ENCODE measurements at places on chromosomes 16 and 17. TPM values are rescaled to one million over a fixed set of nuclear protein-coding genes. Genes with fewer than 3 reads are reported as not detected.

Gene FBXW10
- polyA plus RNA-seq, result not detected

Gene PITPNM3
- not detected for polyA plus RNA-seq

Gene CCL17
- 27.2 TPM for polyA plus RNA-seq

Gene HSPB9
- polyA plus RNA-seq, result not detected

Gene KCNH6
- 0.04 TPM for polyA plus RNA-seq

Gene KAT2A
- polyA plus RNA-seq, result 11.9 TPM

Gene PABPN1L
- polyA plus RNA-seq, result not detected

GRCh38 chr17:1643999-1644492 lies 1.5 kb downstream of the SCARF1 start:
- DNase-seq, result no peak

DNA sequence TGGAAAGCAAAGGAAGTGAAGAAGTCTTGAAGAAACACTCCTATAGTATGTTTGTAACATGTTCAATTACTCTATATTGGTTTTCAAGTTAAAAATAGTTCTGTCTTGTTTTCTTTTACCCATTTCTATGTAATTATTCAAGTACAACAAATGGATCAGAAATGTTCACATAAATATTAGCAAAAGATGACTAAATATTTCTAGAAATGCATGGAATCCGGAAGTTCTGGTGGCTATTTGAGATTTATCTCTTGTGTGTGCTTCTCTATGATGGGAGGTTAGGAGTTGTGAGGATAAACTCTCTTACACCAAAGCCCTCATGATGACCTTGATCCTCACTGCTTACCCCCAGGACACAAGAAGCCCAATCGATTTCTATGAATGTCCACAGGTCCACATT lies 237.5 kb downstream of the CDH8 start:
- no peak for DNase-seq

DNA sequence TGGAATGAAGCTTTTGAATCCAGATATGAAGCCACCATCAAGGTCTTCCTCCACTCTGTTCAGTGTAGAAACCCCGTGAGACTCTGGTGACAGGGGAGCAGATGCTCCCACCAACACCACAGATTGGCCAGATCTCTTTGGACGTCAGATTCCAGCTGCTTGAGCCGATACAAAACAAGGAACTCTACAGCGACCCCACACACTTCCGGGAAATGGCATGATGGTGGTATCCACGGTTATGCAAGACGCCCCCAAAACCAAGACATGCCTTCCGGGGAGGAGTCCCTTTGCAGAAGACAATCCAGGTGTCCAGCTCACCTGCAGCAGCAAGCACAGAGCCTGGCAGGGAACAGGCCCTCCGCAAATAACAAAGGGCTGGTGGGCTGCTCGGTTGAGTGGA lies 19.8 kb upstream of the PITPNA start:
- no peak for DNase-seq

DNA sequence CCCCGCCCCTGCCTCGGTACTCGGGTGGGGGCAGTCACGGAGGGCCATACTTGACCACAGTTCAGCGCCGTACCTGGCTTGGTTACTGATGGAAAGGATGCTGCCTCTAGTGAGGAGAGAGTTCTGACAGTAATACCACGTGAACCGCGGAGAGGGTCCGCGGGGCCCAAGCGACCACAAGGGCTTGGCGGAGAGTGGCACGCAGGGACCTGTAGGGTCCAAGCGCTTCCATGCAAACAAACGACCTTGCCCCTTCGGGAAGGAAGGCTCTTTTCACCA lies 9.2 kb downstream of the KDM6B start:
- DNase-seq, result no peak

- DNase-seq, result no peak
Measured at GRCh38 chr16:67800338-67800926, 5.9 kb downstream of the RANBP10 start.

DNA sequence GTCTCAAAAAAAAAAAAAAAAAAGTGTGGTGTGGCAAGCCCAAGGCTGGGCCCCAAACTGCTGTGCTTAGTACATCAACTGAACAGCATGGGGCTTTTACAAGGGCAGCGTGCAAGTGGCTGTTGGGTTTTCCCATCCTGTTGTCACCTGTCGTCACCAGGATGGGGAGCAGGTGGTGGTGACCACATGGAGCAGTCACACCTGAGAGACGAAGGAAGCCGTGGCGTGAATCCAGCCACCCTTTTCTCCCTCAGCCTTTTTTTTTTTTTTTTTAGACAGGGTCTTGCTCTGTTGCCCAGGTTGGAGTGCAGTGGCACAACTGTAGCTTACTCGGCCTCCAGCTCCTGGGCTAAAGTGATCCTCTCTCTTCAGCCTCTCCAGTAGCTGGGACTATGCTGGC lies 4.1 kb upstream of the MRPL58 start:
- no peak for DNase-seq

DNA sequence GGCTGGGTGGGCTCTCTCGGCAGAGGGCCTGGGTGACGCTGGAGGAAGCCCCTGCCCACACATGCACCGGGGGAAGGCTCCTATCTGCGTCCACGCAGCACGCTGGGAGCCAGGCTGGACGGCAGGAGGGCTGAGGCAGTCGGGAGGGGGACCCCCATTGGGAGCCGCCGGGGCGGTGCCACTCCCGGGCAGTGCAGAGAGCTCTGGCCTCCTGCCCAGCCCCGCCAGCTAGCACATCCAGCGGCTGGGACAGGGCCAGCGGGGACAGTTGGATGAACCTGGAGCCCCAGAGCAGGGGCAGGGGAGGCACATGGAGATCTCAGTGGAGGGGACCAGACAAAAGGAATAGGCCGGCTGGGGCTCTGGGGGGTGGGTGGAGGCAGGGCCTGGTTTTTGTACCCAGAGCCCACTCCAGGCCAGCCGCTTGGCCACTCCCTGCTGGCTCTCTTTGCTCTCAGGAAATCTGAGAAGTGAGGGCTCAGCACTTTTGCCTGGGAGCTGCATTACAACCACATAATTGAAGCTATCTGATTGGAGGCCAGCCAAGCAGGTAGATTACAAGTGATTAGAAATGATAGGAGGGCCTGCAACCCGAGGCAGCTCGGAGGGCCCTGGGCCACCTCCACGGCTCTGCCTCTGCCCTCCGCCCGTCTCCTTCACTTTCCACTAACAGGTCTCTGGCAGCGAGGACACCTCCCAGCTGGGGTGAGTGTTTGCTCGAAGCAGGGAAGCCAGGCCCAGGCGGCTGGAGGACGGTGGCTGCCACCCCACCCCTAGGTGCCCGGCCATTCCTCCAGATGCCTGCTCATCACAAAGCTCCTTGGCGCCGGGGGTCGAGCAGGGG lies 40.1 kb downstream of the ENGASE start:
- DNase-seq, result no peak

- DNase-seq, result no peak
Measured at GRCh38 chr17:17079336-17079735, 37.1 kb downstream of the MPRIP start.

DNA sequence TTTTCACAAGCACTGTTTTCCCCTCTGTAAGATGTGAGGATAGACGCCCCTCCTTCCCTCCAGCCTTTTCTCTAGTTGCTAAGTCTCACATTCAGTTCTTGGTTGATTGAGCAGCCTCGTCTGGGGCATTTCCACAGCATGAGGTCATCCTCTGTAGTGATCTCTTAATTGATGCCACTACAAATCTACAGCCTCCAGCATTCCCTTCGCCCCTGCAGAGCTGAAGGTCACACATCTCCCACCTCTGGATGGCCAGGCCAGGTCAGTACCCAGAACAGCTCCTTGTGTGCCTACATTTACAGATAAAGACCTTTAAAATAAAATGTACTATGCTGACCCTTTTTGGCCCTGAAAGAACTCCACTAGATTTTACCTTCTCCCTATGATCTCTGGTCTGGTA lies 32.5 kb upstream of the CDH11 start:
- DNase-seq, result no peak

GRCh38 chr17:49001671-49002070 lies 4.5 kb downstream of the IGF2BP1 start:
- DNase-seq, result no peak

DNA sequence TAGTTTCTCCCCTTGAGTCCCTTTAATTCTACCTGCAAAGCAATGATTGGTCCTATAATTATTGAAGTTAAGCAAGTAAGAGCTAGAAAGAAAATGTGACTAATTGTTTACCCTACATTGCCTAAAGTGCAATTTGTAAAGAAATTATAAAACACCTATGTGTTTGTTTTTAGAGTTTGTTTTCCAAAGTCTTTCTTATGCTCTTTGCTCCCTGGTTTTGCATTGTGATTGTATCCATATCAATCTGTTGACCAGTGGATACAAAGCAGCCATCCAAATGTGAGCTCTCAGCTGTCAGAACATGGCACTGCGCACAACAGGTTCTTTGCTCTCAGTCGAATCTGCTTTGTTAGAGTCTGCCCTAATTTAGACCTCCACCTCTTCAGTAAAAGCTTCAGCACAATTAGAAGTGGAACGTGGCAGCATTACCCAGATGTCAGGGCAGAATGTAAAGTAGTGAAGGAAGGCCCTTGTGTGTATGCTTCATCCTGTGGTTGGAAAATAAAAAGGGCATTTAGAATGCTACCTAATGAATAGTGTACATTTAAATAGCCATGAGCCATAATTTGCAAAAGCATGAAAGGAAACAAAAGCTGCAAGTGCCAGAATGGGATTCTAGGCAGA lies 70.5 kb downstream of the AATF start:
- no peak for DNase-seq

- DNase-seq, result no peak
Measured at GRCh38 chr17:19724501-19725420, 8.4 kb upstream of the SLC47A2 start.

GRCh38 chr17:28141773-28142172 lies 99.3 kb downstream of the NLK start:
- no peak for DNase-seq

GRCh38 chr16:3669082-3669481 lies 14.6 kb downstream of the DNASE1 start:
- DNase-seq, result no peak

DNA sequence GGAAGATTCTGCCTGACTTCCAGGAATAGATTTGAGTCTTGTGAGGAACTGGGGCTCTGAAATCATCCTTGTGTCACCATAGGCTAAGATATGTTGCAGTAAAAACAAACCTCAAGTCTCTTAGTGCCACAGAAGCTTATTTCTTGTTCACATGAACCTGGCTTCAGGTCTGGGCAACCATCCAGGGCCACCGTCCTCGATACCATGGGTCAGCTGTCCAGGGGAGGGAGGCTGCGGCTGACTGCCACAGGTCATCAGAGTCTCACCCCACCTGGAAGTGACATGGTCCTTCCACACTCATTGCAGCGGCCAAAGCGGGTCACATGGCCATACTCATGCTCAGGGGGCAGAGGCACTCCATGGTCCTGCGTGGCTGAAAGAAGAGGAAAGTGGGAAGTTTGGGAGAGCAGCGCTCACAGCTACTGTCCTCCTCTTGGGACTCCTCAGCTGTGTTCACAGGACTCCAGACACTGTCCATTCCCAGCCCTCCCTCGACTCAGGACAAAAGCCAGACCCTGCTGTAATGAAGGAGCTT lies 284.5 kb downstream of the CBLN1 start:
- no peak for DNase-seq

GRCh38 chr16:86567701-86568581 lies 1.3 kb downstream of the FOXC2 start:
- DNase-seq, result no peak

DNA sequence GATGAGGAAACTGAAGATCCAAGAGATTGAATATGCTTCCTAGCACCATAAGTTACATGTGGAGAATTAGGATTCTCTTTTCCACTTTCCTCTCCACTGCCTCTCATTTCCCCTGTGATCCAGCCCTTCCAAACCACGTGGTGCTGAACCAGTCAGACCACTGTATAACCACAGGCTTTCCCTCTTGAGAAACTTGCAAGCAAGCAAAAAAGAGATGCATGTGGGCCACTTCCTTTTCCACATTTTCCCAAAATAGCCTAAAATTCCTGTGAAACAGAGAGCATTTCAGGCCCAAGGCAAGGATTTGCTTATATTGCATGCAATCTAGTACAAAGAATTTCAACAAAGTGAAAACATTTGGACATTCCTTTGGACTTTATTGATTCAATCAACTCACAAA lies 59.3 kb upstream of the KSR1 start:
- DNase-seq, result no peak

DNA sequence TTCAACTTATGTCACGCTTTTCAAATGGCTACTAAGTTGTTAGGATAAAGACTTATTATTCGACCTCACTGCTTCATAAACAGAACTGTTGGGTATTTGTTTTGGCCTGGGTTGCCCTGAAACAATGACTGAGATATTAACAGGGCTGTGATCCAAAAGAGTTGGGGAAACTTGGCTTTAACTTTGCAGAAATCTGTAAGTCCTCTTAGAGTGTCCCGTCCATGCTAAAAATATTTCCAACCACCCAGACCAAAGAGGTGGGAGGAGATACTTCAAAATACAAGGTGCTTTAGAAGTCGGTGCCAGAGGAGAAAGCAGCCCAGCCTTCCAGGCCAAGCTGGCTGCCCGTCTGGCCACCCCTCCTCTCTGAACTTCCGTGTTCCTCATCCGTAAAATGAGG lies 16.1 kb upstream of the SPATA32 start:
- DNase-seq, result no peak

- DNase-seq, result no peak
Measured at GRCh38 chr17:61291451-61292285, 108.0 kb upstream of the TBX2 start.

- no peak for DNase-seq
Measured at GRCh38 chr17:61179380-61179806, 220.2 kb upstream of the TBX2 start.

GRCh38 chr16:58318391-58318790 lies 23.6 kb upstream of the PRSS54 start:
- no peak for DNase-seq

DNA sequence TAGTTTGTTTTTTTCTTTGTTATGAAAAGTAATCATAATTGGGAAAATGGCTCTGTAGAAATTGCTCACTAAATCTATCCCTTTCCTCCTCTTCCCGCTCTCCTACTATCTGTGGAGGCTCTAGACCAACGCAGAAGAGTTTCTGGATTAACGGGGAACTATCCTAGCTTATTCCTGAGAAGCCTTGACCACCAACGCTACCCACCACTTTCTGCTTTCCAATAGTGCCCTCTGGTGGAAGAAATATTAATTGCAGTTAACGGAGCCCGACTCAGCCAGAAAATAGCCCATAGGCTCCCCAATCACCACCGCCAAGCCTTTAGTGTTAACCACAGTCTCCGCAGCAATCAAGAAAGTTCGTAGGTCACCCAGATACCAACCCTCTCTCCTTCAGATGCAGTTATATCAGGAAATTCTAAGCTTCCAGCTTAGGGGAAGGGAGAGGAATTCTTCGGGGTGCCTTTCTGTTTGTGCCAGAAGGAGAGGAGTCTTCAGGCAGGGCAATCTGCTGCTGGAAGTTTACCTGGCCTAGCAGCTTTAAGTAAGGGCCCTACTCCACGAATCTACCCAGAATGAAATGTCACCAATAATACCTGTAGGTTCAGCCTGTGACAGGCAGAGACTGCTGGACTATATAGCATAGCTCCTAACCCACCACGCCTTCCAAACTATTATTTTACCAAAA lies 23.0 kb upstream of the NSRP1 start:
- peak; percentile 32 for DNase-seq

DNA sequence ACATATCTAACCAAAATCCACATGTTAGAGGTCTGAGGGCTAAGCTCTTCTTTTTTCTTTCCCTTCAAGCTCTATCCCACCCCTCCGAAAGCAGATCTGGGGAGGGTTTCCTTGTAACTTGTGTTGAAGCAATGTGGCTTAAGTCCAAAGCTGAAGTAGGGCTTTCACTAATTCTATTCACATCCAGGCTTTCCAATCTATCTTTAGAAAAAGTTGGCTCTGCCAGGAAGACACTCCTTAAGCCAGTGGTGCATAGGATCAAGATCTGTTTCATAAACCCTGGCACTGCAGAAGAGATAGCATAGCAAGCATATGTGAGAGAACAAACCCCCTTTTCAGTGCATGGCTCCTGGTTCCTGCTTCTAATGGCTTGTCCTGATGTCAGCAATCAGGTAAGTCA lies 34.9 kb upstream of the DHX40 start:
- DNase-seq, result no peak
